ENCODE measurements at places on chromosomes 2 and 18.

DNA sequence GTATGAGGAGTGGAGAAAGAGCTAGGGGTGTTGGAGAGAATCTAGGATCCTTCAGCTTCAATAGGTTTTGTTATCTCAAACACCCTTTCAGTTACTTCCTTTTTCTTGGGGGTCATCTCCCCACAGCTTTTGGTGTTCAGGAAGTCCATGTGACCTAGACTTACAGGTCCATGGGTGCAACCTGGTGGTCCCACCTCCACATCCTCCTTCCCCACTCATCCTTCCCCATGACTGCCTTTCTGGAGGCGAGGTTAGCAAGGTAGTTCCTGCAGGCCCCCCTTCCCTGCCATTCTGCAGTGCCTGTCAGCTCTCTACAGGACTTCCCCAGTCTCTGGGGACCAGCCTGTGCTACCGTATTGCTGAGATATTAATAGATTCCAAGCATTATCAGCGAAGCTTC, 107.6 kb downstream of the TMEM17 start:
- no peak for DNase-seq

- no peak for DNase-seq
Measured at GRCh38 chr2:88265352-88266303, 95.5 kb downstream of the THNSL2 start.

- no peak for DNase-seq
Measured at GRCh38 chr2:60554646-60555065, 1.2 kb upstream of the BCL11A start.

- DNase-seq, result no peak
Measured at GRCh38 chr18:37710726-37711125, 145.1 kb upstream of the CELF4 start.

GRCh38 chr2:96209011-96209728, 543 bp upstream of the STARD7 start:
- DNase-seq, result no peak

GRCh38 chr2:12897181-12897580, 180.4 kb downstream of the TRIB2 start:
- DNase-seq, result no peak

DNA sequence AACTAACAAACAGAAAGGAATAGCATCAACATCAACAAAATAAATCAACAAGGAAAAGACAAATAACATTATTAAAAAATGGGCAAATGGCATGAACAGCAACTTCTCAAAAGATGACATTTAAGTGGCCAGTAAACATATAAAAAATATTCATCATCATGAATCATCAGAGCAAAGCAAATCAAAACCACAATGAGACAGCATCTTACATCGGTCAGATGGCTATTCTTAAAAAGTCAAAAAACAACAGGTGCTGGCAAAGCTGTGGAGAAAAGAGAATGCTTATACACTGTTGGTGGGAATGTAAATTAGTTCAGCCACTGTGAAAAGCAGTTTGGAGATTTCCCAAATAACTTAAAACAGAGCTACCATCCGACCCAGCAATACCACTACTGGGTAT, 327.1 kb downstream of the CMPK2 start:
- DNase-seq, result no peak

GRCh38 chr2:122148128-122148767, 392.8 kb downstream of the TSN start:
- DNase-seq, result no peak

DNA sequence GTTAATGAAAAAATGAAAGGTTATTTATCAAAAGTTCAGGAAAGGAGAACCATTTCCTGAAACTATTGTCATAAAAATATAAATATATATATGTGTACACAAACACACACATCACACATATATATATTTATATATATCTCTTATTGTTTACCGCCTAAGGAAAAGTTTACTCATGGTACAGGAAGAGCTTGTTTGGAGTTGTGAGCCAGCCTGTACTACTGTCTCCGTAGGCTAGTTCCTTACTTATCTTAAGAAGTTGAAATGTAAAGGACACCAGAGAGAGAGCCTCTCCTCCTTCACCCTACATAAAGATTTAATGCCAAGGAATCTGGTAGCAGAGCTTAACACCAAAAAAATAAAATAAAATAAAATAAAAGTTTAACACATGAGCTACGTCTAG, 19.6 kb downstream of the DSC1 start:
- DNase-seq, result no peak

DNA sequence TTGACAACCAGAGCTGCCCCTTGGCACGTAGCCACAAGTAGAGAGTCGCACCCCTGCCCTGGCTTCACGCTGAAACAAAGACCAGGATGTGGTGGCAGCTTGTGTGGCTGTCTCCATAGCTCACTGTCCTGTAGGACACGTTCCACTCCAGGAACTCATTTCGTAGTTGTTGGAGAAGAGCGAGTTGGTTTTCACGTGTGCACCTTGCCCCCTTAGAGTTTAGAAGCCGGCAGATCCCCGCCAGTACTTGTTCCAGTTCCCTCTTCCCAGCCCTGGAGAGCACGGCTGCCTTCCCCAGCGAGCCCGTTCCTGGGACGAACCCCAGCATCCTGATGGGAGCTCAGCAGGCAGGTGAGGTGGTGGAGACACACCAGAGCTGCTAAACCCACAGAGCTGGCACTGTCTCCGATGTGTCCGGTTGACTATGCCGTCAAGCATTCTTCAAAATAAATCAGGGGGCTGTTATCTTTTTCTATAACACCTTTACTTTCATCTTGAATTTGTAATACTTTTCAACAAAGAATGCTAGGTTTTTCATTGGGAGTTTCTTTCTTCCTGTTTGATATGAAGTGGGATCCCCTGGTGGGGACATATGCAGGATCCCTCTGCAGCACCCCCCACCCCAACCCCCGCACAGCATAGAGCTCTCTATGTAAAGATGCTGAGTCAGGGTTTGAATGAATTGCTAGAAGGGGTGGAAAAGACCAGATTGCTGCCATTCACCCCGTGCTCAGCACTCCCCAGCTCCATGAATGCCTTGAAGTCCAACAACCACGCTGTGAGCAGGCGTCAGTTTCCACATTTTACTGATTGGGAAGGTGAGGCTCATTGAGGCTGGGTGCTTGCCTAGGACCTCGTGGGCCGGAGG, 44.5 kb downstream of the GREB1 start:
- DNase-seq, result no peak

DNA sequence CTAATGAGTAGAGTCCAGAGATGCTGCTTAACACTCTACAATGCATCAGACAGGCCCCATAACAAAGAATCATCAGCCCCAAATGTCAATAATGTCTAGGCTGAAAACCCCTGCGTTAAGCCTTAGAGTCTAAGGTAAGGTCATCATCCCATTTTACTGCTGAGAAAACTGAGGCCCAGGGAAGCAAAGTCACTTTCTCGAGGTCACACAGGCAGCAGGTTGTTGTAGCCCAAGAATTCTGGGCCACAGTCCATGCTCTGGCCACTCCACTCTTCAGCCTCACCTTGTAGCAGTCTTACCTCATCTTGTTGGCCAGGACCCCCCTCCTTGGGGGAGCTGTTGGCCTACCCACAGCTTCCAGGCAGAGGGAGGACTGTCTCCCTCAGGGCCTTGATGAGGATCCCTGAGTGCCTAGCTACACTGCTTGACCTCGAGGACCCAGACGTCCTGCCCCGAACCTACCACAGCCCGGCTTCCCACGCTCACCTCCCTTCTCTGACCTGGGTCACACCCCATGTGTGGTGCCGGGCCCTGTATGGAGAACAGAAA, 54.4 kb downstream of the SMAD7 start:
- DNase-seq, result no peak

DNA sequence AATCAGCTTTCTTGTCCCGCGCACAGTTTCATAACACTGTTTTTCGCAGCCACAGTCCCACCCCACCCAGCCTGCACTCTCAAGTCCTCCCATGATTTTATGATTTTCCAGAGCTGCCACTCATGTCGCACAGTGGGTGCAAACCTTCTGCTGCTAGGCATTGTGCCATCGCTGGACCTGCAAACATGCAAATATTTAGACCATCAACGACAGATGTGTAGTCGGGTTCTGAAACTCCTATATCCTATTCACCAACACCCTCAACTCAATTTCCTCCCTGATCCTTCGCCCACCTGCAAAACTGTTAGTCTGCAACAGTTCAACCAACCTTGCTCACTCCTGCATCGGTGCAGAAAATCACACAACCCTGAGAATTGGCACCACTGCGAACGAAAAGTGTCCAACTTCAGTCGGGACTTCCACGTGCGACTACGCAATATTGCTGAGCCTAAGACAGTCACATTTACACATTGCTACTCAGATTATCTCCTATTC, 871 bp upstream of the ALS2 start:
- DNase-seq, result no peak

GRCh38 chr2:33927756-33928155, 328.7 kb upstream of the FAM98A start:
- DNase-seq, result no peak

- DNase-seq, result no peak
Measured at GRCh38 chr18:45255197-45255890, 359.9 kb upstream of the SLC14A2 start.

DNA sequence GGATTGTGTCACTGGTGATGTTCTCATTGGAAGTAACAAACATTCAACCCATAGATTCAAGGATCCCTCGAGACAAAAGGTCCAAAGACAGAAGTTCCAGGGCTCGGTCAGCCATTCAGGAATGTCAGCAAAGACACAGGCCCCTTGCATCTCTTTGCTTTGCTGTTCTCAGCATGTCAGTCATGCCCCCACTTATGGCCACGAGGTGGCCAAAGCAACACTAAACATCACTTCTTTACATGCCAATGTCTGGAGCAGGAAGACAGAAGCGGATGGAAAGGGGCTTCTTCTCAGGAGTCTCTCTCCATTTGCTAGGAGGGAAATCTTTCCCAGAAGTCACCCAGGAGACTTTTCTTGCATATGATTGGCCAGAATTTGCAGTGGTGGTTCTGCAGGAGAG, 191.6 kb upstream of the SP5 start:
- DNase-seq, result no peak

DNA sequence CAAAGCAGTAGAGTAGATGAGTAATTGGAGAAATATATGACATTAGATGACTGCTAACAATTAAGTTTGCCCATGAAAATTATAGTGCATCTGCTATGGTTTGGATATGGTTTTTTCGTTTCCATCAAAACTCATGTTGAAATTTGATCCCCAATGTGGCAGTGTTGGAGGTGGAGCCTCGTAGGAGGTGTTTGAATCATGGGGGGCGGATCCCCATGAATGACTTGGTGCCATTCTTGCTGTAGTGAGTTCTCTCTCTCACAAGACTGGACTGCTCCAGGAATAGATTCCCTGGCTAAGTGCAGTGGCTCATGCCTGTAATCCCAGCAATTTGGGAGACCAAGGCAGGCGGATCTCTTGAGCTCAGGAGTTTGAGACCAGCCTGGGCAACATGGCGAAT, 9.7 kb upstream of the CUL3 start:
- no peak for DNase-seq

DNA sequence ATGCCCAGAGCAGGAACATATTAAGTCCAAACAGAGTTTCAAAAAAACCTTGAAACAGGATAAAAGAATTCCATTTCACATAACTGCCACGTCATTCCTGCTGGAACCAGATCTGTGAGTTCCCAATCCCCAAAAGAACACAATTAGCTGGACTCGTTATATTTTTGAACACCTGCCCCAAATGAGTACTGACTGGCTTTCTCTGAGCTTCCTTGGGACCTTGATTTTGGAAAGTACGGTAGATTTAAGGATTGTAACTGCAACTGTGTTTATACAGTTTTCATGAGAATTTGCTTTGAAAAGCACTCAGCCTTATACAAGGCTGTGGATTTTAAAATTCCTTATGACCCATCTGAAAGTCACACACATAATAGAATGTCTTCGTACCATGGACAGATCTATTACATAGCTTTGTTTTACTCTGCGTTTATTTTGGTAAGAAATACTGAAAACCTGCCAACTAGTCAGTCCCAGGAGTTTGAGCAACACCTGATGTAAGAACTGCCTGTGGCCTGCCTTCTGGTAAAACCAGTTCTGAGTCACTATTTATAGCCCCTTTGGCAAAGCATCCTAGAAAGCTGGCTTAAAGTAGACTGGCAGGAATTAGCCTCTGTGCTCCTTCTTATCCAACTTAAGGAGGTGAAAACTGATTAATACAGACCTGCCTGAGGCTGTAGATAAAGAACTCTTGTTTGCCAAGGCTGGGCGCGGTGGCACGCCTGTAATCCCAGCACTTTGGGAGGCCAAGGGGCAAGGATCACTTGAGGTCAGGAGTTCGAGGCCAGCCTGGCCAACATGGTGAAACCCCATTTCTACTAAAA, 48.1 kb downstream of the MERTK start:
- no peak for DNase-seq

DNA sequence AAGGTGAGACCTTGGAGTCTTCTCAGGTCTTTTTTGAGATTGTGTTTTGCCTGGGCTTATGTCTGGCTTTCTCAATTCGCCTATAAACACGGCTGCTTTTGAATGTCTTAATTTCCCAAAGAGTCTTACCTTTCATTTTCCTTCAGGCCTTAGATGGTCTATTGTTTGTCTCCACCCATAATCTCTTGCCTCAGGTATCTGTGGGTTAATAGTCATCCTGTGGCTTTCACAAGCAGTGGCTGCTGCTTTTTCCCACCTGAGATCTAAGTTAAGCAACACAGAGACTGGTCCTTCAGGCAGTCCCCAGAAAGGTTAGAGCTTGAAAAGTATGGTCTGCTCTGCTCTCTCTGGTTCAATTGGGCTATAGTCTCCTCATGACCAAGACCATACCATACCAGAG, 275.3 kb downstream of the INSIG2 start:
- no peak for DNase-seq

GRCh38 chr18:7840411-7840810, 273.3 kb downstream of the PTPRM start:
- no peak for DNase-seq

- DNase-seq, result no peak
Measured at GRCh38 chr2:66824926-66825325, 390.0 kb downstream of the MEIS1 start.

Data from activated T-helper 1 cell treated with anti-CD3 and anti-CD28 coated beads, Interleukin-2, amount 50 U/mL, for 16 hours (primary cell).